Naive thymus-derived CD8-positive, alpha-beta T cell (primary cell): ENCODE measurements at places on chromosomes 16 and 17. TPM values are rescaled to one million over a fixed set of nuclear protein-coding genes. Genes with fewer than 3 reads are reported as not detected.
A peak's percentile ranks its signal among the peaks of the same experiment; 100 is the strongest.

Gene MRPL38
- total RNA-seq: 178 TPM

Gene HEATR9
- 1.2 TPM for total RNA-seq

Gene GP2
- not detected for total RNA-seq

DNA sequence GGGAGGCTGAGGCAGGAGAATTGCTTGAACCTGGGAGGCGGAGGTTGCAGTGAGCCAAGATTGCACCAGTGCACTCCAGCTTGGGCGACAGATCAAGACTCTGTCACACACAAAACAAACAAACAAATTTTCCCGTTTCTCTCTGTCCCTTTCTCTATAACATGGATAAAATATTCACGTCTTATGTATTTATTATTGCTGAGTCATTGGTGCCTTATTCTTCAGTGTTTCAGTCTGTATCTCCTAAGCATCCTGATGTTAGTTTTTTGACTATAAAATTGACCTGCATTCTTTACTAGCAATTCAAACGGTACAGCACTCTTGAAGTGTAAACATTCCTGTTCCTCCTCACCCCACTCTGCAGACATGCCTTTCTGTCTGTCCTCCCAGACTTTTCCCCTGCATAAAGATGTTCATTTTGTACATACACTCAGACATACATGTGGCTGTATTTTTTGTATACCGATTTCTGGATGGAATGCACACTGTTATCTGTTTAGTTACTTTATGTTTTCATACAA, 16.4 kb downstream of the DHODH start:
- DNase-seq: no peak

DNA sequence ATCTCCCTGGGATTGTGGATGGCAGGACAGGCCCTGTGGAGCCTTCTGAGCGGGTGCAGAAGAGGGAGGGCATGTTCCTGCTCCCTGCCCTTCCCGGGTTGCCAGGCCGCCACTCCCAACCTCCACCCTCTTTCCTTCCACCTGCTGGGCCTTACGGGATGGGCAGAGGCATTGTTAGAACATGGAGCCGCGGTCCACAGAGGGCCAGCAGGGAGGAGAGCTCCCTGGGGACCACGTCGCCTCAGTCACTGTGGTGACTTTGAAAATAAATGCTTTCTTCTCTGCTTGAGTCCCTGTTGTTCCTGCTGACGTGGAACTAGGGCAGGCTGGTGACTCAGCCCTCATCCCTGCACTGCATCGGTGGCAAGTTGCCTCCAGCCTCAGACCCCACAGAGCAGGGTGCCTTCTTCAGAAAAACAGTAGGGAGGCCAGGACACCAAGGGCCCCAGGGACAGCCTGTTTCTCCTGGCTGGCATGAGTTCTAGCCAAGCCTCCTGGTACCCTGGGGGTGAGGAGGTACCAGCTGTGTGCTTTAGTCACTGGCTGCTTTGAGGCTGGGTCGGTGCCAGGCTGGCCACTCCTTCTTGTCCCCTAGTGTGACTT, 224.9 kb downstream of the SEC14L1 start:
- no peak for DNase-seq

DNA sequence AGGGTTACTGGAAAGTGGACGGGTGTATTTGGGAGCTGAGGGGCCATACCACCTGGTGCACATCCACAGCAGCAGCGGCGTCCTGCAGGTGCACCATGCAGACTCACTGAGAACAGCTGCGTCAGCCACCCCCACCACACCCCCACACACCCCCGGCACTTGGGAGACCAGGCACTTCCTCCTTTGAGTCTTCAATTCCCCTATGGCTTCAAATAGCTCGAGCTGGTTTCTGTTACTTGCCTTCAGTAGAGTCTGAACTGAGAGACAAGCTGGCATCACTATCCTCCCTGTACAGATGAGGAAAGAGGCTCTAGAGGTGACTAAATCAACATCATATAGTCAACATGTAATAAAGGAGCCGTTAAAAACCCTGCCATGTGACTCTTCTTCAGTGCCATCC, 15.4 kb downstream of the CUEDC1 start:
- DNase-seq: no peak

- no peak for DNase-seq
Observed at GRCh38 chr17:27564463-27564862, 66.5 kb upstream of the LGALS9 start.

DNA sequence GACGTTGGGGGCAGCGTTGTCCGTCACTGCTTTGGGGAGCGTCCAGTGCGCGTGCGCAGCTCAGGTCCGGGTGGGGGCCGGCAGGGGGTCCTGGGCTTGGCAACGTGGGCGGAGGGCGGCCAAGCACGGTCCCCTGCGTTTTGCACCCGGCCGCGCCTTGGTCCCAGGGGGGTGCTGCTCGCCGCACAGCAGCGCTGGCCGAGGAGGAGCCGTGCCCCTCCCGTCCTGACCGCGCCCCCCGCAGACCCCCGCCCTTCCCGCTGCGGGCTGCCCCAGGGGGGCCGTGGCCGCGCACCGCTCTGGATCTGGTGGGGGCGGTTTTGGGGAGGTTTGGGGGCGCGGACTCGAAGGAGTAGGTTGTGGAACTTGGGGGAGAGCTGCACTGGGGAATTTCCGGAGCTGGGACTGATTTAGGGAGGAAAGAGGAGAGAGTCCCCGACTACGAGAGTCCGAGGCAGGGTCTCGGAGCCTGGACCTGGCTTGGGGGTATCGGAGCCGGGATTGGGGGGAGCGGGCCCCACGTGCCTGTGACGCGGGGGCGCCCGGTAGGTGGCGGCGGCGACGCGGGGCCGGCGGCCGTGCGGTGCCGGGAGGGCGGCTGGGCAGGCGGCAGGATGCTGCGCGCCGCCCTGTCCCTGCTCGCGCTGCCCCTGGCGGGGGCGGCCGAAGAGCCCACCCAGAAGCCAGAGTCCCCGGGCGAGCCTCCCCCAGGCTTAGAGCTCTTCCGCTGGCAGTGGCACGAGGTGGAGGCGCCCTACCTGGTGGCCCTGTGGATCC, at the start of gene SLC9A5:
Gene SLC9A5, plus strand, starts transcription at position 579 of the 777 bp plus-strand sequence. Its CDS starts 36 bp downstream, at position 615.
- DNase-seq: peak; percentile 21
